ENCODE measurements at places on chromosomes 4 and X.

DNA sequence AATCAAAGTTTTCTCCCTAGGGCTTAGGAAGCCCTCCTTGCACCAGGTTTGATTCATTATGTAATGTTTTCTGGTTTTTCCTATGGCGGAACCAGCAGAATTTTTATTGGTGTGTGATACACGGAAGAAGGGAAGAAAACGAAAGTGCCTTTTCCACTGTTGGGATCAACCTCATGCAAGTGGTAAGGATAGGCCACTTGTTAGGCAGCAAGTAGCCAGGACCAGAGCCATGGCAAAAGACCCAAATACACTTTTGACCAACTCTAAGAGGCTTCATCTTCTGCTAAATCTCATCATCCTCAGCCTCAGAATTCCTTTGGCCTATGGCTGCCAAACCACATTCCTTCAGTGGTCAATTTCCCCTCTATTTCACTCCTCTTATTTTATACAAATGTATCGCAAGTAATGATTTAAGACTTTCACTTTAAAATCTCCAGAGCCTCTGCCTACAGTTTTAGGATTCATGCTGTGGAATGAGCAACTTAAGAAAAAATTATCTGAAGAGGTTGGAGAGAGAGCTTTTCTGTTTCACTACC, 21.2 kb downstream of the PPAT start:
- DNase-seq = no peak

DNA sequence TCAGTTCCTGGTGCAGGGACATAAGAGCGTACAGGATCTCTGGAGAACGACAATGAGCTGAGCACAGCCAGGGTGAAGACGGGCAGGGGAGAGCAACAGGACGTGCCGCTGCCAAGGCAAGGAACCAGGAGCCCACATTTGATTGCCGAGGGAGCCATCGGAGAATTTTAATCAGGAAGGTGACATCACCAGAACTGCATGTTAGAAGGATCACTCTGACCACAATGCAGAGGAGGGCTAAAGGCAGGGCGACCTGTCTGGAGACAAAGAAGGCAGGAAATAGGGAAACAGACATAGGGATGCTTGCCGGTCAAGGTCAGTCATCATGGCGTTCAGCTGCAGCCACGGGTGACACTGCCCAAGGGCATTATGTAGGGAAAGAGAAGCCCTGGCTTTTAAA, 81.4 kb downstream of the RBM47 start:
- no peak for DNase-seq

DNA sequence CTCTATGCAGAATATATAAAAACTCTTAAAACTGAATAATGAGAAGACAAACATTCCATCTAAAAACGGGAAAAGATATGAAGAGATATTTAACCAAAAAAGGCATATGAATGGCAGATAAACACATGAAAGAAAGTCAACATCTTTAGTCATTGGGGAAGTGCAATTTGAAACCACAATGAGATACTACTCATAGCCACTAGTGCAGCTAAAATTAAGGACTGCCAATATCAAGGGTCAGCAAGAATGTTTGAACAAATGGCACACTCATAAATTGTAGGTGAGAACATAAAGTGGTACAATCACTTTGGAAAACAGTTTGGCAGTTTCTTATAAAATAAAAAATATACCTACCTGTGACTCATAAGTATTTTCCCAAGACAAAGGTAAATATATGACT, 534.9 kb upstream of the DIPK2B start:
- no peak for DNase-seq

GRCh38 chr4:40264995-40265909, 68.4 kb downstream of the RHOH start:
- DNase-seq = peak; percentile 5

- no peak for DNase-seq
Observed at GRCh38 chr4:158850800-158851644, 82.2 kb downstream of the FNIP2 start.

DNA sequence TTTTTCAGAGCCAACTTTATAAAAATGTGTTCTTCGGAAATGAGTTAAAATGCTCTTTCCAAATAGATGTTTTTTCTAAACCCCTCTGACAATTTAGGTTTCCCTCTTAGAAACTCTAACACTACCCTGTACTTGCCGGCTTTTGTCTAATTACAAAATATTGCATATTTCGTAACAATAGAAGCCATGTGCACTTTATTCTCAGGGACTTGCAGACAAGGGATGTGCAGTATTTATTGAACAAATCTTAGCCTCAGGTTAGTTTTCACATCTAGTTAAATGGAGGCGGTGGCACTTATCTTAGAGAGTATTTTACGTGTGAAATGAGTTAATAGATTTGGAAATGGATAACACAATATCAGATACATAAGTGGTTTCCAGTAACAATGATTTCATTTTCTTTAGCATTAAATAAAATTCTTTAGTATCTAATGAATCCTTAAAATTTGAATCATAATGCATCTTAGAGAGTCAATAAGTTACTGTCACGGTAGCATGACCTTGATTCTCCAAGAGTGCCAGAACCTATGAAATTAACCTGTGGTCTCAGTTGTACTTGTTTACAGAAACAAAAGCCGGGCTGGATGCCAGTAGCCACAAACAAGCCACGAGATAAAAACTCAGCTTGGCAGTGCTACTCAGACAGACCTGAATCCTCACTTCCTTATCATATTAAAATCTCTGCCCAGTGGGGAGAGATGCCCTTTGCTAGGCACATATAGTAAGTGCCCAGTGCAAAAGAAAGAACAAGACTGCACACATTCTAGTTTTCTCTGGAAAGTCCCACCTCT, 772 bp upstream of the PABPC4L start:
- no peak for DNase-seq

GRCh38 chr4:168321006-168321405, 2.5 kb upstream of the DDX60 start:
- DNase-seq = no peak

DNA sequence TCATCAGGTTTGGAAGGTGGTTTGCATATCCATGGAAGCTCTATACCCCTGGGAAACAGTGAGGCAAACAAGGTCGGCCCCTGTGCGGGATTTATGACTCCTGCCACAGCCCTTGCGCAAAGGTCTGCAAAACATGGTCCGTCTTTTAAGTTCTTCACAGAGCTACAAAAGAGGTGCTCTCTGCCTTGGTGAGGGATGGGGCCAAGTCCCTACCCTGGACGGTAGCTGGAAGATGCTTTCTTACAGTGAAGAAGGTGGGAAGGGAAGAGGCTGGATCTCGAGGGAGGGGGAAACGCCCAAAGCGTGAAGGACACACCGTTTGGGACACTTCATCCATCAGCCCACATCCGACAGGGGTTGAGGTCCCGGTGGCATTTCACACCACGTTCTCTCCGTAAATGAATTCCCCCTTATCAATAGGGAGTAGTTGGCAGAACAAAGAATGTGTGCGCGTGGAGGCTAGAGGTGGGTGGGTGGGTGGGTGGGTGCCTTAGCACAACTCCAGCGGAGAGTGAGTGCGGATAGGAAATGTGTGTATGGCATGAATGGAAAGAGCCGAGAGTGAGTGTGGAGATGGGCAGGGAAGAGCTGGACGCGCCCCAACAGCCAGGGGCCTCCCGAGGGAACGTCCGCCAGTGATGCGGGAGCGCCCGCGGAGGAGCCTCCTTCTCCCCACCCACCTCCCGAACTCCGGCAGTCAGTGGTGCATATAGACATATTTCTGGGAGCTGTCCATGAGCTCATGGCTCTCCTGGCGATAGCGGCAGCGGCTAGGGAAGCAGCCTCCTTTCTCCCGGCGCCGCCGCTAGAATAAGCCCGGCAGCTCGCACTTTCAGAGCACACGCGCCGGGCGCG, 68.3 kb downstream of the LARP7 start:
- peak; percentile 25 for DNase-seq

- no peak for DNase-seq
Observed at GRCh38 chr4:7319024-7319423, 115.7 kb downstream of the PSAPL1 start.

DNA sequence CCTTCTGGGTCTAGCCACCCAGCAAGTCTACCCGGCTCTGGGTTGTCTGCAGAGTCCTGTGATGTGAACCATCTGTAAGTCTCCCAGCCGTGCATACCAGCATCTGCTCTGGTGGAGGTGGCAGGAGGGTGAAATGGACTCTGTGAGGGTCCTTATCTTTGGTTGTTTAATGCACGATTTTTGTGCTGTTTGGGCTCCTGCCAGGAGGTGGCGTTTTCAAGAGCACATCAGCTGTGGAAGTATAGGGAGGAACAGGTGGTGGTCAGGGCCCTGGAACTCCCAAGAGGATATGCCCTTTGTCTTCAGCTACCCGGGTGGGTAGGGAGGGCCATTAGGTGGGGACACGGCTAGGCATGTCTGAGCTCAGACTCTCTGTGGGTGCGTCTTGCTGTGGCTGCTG, 66.5 kb upstream of the ZFP42 start:
- DNase-seq = peak; percentile 3

- no peak for DNase-seq
Observed at GRCh38 chrX:129953334-129953648, 29.1 kb upstream of the BCORL1 start.

DNA sequence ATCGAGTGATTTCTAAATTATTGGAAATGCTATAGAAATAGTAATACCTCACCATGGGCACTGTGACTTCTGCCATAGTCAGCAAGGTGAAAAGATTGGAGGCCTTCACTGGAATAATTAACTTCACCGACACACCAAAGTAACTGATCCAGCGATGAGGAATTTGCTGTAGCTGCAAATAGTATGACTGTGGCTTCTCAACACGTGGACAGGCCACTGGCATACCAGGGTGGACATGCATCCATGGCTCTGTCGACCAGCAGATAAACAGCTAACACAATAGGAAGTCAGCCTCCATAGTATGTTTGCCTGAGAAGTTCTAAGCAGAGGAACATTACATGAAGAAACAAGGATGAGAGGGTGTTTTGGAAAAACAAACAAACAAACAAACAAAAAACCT, 10.9 kb upstream of the FAT4 start:
- DNase-seq = no peak

GRCh38 chrX:47212381-47213293, 5.8 kb upstream of the CDK16 start:
- no peak for DNase-seq

GRCh38 chrX:48683411-48683982, at the start of gene WAS:
TSS of gene WAS (plus strand) at chrX:48683799. CDS start at chrX:48683854, 55 bp downstream.
- no peak for DNase-seq

- no peak for DNase-seq
Observed at GRCh38 chrX:119230850-119231249, 5.2 kb upstream of the PGRMC1 start.

DNA sequence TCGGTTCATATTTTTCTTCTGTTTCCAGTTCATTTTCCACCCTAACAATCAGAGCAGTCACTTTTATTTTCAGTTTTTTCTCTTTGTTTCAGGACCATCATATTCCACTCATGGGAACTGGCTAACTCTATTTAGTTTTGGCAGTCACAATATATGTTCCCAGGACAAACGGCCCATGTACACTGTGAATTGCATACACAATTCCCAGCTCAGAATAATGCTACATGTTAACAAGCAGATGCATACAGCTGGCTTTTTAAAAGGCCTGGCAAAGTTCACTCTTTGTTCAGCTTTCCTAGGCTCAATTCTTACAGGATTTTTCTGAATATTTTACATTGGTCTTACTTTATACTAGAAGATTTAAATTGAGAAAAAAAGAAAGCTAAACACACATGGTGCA, 224.9 kb downstream of the ANKRD50 start:
- no peak for DNase-seq

DNA sequence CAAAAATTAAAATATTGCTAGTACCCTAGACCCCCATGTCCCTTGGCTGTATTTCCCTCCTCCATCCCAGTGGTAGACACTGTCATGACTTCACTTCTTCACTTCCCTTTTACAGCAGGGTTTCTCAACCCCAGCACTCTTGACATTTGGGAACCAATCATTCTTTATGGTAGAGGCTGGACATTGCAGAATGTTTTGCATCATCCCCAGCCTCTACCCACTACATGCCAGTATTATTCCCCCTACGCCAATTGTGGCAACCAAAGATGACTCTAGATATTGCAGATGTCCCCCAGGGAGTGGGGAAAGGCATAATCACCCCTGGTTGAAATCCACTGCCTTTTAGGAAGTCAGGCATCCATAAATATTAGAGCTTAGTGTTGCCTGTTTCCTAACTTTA, 138.6 kb downstream of the AMELX start:
- DNase-seq = no peak

DNA sequence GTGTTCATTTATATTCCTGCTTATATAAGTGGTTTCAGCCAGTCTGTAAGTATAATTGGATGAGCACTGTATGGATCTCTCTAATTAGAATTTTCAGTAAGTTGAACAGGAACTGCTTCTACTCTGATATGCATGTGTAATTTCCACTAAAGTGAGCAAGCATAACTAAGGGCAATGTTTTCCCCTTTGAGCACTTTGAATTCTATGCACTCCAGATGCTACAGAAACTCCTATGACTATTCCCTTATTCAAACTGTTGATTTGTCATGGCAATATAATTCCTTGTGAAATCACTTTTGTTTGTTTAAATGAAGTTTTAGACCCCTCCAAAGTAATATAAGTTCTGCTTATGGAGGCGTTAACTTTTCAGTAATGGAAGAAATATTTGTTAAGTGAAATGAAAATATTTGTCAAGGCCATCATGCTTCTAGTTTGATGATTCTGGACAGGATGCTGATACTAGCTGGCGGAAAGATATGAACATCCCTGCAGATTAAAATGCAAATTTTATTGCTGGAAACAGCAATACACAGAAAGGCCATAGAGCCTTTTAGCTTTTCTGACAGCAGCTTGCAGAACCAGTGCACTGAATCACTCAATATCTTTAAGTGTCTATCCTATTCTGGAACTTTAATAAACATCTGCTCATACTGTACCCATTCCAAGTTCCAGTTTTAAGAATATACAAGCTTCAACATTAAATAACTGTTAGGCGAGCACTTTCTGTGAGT, 1460.8 kb downstream of the RAPGEF2 start:
- no peak for DNase-seq

All from neural crest cell (in vitro differentiated cells).